ENCODE measurements at places on chromosomes 3 and 15. TPM values are rescaled to one million over a fixed set of nuclear protein-coding genes. Genes with fewer than 3 reads are reported as not detected.

DNA sequence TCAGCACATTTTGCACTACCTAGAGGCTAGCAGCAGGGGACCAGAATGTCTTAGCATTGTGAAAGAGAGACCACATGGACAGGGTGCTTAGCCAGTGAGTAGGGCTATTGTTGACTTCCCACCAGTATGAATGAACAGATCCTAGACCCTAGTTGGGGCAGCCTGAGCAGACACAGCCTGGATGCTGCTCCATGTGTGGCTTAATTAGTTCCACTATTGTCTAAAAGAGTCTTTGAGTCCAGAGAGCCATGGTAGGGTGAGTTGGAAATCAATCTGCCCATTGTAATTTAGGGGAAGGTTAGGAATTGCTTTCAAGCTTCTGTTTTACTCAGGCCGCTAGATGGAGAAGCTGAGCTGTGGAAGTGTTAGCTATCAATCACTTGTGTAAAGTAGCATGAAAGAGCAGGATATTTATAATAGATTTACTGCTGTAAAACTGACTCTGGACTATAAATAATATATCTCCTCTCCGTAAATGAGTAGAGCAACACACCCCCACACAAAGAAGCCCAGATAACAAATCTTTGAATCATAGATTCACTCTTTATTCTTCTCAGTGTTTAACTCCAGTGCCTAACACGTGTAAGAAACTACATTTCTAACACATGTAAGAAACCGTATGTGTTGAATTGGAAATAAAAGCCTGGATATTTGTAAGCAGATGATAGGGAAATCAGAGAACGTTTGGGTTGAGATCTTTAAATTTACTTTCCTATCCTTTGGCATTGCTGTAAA, 4.1 kb upstream of the GCSAM start:
- DNase-seq = no peak

DNA sequence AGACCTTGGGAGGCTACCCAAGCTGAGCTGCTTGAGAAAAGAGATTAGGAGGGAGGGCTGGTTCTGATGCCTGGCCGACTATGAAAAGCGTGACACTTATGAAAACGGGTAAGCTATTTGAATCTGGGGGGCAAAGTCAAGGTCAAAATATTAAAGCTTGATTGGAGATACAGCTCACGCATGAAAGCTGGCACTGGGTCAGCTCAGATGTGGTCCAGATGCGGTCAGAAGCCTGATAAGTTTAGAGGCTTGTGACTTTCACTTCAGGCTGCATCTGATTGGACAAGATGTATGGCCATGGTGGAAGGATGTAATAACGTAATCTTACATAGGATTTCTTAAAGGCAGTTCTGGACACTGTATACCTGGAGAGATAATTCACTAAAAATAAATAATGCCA, 690.3 kb downstream of the NTRK3 start:
- no peak for DNase-seq

DNA sequence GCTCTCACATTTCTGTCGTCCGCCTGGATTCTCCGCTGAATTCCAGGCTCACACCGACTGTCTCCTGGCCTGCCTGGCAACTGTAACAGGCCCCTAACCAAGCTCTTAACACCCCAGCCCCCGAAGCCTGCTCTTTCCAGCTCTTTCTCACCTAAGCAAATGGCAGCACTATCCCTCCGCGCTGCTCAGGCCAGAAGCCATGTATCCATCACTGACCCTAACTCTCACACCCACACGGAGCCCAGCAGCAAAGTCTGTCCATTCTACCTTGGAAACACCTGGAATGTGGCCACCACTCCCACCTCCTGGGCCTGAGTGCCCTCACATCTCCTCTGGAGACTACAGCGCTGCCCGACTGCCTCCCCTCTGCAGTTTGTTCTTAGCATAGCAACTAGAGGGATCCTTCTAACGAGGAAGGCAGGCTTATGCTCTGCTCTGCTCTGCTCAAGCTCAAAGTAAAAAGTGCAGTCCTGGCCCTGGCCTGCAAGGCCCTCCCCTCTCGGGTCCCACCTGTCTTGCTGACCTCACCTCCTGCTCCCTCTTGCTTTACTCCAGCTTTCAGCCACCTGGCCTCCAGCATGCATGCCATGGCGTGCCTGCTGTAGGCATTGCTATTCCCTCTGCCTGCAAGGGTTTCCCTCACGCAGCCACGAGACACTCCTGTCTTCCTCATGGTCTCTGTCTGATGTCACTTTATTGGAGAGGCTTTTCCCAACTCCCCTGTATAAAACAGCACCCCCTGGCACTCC, 27.2 kb downstream of the FEM1B start:
- DNase-seq = no peak

- no peak for DNase-seq
These were observed 212.5 kb downstream of the BCHE start for GRCh38 chr3:165624761-165625160.

DNA sequence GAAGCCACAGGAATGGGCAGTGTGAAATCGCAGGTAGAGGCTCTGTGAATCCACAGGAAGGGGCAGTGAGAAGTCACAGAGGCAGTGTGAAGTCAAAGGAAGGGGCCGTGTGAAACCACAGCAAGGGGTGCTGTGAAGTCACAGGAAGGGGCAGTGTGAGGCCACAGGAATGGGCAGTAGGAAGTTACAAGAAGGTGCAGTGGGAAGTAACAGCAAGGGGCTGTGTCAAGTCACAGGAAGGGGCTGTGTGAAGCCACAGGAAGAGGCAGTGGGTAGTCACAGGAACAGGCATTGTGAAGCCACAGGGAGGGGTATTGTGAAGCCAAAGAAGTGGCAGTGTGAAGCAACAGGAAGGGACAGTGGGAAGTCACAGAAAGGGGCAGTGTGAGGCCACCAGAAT, 34.1 kb downstream of the GASK1A start:
- DNase-seq = no peak

DNA sequence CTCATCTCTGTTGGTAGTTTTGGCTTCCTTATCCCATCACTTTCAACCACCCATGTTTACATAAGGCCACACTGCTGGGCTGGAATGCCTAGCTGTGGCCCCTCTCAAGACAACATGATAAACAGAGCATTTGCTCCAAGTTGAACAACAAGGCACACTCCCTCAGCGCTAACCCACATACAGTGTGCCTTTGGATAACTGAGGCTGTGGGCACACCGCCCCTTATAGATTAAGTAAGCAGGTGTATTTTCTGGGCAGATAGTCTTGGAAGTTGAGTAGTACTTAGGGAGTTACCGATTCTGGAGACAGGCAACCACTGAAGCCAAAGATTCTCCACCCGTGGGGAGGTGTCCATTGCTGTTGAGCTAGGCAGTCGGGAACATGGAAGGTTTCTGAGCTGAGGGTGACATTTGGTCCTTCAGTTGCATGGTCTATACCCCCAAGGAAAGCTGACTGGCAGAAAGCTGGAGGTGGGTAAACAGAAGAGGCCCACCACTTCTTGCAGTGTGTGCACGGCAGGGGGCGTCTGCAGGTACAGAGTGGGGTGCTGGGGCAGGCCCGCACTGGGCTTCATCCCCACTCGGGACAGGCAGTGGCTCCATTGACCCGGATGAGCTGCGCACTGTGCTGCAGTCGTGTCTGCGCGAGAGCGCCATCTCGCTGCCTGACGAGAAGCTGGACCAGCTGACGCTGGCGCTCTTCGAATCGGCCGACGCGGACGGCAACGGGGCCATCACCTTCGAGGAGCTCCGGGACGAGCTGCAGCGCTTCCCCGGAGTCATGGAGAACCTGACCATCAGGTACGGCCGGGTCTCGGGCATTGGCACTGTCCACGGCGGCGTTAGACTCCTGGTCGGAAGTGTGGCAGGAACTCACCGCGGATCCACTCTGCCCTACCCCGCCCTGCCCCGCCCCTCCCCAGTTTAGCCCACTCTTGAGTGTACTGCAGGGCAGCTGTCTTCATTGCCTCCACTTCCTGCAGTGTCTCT, 16.8 kb downstream of the NOX5 start:
- peak; percentile 38 for DNase-seq

- DNase-seq = no peak
These were observed 802.0 kb downstream of the TBL1XR1 start for GRCh38 chr3:176395240-176395639.

GRCh38 chr15:62164396-62165103, 535 bp downstream of the C2CD4B start:
- peak; percentile 39 for DNase-seq

GRCh38 chr3:169907476-169907875, 3.9 kb upstream of the SAMD7 start:
- no peak for DNase-seq

DNA sequence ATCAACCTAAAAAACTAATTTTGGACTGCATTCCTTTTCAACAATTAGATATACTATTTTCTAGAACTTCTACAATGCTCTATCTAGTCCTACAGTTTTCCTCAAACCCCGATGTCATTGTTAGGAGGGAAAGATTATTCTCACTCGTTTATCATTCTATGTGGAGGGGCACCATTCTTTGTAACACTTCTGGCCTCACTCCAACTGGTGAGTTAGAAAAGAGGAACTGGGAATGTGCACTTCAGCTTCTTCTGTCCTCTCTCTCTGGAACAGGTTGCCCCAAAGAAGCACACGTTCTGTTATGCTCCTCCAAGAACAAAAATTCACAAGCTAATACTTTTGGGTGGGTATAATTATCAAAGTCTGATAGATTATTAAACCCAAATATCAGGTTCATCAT, 137.9 kb downstream of the UACA start:
- no peak for DNase-seq

DNA sequence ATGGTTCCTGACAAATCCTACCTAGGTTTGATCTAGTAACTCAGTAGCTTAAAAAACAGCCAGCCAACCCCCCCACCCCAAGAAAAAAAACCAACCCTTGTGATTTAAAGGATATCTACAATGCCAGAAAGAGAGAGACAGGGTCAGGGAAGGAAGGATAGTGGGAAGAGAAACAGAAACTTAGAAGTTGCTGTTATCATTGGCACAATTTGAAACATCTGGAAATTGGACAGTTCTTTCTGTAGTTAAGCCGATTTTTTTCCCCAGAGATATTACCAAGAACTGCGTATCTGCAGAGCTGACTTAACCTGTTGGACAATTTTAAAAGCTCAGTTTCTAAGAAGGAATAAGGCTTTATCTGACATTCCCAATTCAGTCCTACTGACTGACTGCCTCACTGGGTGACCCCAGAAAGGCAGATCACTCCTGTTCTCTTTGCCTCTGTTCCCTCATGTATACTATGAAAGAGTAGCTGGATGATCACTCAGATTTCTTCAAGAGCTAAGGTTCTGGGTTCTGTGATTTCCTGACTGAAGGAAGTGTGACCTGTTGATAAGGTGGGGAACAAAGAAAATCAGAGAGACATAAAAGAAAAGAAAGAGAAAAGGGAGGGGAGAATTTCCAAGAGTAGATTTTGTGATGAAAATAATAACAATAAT, 128.3 kb downstream of the MAP2K5 start:
- DNase-seq = no peak

DNA sequence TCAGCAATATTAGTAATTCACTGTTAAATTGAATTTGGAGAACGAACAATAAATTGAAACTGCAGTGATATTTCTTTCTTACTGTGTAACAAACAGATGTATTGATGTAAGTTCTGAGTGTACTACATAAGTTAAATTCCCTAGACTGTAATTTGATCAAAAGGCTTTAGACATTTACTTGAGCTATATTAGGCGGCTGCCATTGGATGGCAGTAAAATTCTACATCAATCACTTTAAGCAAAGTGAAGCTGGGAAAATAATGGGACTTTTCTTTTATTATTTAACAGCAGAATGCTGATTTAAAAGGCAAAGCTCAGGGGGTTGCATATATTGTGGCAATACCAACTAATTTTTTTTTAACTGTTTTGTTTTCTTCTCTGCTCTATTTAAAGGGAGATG, 212.6 kb upstream of the PLSCR5 start:
- DNase-seq = no peak

DNA sequence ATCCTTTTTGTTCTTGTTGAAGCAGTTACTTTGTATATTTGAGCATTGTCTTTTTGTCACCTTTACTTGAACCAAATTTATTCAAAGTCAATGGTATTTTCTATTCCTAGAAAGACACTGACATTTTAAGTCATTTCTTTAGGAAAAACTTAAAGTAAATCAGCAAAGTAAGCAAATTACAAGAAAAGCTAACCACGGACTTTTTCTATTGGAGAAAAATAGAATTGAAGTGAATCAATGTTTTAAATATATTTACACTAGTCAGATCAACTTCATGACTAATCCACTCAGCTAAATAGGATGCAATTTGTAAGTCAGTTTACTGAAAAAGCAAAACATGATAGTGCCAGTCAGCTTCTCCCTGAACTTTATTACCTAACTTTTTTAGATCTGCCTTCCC, 733.8 kb upstream of the ALCAM start:
- no peak for DNase-seq

DNA sequence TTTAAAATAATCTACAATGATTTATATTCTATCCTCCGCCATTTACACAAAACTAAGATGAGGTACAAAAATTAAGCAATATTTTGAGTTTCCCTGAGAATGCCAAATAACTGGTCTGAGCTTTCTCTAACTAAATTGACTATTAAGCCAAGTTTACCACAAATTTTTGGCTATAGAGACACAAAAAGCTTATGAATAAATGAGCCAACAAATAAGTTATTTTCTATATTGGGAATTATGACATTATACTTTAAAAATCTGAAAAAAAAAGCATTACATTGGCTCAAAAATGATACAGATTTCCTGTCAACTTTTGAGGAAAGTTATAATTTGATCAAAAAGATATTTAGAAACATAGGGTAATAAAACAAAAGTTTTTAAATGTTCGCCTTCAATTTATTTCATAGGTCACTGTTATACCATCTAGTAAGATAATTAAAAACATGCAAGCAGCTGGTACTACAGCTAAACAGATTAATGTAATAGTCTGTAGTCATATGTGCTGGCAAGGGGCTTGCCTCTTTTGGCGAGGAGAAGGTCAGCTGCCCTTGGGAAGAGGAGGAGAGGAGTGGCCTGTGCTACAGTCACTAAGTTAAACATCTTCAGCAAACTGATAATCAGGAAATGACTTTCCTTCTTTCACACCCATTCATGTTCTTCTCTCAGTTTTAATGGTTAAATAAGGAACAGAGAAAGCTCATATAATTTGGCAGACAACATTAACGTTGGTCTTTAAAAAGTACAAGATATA, 318.5 kb downstream of the TBC1D5 start:
- no peak for DNase-seq

- no peak for DNase-seq
These were observed 562.8 kb downstream of the ROBO2 start for GRCh38 chr3:77602722-77603121.

GRCh38 chr15:88493844-88494243, 26.3 kb downstream of the MRPS11 start:
- DNase-seq = no peak

- DNase-seq = no peak
These were observed 50.4 kb downstream of the RFTN1 start for GRCh38 chr3:16463119-16463518.

The ZMYND10 gene
- not detected for total RNA-seq

The ZBBX gene
- not detected for total RNA-seq

The TRIM42 gene
- not detected for total RNA-seq

The PRR20G gene
- not detected for total RNA-seq

The BUB1B gene
- 0.71 TPM for total RNA-seq
